ENCODE measurements at places on chromosomes 7 and 10.

DNA sequence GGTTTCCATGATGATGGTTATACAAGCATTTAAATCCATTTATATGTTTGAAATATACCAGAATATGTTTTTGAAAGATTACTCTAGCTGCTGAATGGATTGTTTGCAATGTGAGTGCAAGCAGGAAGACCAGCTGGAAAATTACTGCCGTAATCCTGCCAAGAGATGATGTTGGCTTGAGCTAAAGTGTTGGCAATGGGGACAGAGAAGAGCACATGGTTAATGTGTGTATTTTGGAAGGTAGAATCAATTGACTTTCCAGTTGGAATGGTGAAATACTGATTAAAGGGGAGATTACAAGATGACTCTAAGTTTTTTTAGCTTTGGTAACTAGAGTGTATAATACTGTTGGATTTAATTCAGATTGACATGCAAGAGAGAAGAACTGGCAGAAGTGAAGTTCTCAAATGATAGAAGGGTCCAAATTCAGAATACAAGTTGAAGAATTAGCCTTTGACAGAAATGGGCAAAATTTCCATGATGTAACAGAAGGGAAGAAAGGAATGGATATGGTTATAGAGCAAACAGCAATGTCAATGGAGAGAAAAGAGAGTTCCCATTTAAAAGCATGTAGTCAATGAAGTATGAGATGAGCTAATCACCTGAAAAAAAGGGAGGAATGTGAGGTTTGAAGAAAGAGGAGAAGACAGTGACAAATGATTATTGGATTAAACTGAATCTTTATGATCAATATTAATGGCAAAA, 422.0 kb downstream of the CDC14C start:
- DNase-seq: no peak

GRCh38 chr7:108406222-108406890, 49.9 kb downstream of the NRCAM start:
- DNase-seq: no peak

DNA sequence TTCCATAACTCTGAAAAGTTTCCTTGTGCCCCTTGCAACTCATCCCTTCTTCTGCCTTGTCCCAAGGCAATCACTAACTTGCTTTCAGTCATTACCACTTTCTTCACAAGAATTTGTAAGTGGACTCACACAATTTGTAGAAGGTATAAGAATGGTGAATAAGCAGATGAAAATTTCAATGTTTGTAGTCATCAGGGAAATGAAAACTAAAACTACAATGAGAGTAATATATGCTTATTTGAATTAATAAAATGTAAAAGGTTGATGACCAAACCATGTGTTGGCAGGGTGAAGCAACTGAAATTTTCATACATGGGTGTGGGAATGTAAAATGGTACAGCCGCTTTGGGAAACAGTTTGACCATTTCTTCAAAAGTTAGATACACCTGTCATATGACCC, 79.7 kb downstream of the GNAT3 start:
- no peak for DNase-seq

GRCh38 chr7:128066395-128066794, 35.2 kb upstream of the LRRC4 start:
- DNase-seq: no peak

DNA sequence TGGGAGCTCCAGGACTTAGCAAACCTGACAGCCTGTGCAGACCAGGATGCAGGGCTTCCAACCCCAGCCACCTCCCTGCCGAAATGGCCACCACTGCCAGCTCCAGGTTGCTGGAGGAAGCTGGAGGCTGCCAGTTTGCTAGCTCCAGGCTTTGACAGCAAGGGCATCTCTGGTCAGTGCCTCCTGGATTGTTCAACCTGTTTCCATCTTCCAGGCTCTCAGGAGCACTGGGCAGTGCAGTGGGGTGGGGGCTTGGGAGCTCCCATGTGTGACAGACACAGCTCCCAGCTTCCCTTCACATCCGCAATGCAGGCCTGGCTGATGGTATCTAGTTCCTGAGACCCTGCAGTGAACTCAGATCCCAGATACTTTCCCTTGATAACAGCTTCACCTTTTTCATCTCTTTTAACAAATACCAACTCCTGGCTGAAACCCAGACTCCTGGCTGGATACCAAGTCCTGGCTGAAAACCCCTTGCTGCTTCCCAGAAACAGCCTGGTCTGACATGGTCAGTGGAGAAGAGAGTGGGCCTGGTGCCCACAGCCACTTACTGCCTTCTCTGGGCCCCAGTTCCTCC, 20.8 kb upstream of the RET start:
- no peak for DNase-seq

DNA sequence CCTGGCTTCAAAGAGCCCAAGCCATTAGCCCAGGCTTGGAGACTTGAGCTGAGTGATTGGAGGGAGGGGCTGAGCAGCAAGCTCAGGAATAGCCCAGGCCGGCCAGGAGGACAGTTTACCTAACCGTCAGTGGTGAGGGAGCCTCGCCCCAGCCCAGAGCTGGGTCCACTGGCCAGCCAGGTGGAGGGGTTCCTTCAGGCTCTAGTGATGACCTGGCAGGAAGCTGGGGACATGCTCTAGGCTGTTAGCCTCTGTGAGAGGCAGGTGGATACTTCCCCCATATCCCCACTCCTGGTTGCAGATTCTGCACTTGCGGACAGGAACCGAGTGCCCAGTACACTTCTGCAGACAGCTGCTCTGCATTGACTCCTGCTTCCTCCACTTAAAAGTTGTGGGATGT, 61.2 kb upstream of the ANTXRL start:
- no peak for DNase-seq

DNA sequence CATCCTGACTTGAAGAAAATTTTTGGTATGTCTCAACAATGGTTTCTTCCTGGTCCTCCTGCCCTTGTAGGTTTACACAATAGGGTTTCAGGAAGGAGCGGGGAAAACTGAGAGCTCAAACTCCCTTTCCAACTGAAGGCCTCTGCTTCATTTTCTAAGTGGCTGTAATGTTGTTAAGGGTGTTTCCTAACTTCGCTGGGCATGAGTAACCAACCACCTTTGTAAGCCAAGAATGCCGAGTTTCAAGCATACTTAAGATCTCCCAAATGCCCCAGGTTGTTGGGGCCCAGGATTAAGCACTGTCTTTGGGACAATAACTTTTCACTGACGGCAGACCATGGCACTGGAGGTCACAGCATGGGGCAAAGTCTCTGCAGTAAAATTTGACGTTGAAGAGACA, 33.6 kb upstream of the DRGX start:
- DNase-seq: no peak

- no peak for DNase-seq
These were observed 156.7 kb upstream of the BET1 start for GRCh38 chr7:94160719-94161435.

DNA sequence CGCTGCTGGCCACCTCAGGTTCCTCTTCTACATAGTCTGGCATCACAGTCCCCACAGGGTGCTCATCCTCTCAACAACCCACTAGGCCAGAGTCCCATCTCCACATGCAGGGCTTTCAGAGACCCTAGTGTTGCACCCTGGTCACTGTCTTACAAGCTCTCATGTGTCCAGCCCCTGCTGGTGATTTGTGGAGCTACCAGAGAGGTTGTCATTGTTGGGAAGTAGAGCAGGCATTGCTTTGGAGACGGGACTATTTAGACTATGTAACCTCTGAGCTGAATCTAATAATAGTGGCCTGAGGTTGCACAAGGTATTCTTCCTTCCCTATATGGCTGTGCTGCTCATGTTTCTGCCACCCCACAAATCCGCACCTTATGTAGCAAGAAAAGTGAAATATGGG, 135.3 kb upstream of the VWC2 start:
- DNase-seq: no peak

- DNase-seq: no peak
These were observed 50.6 kb upstream of the MTURN start for GRCh38 chr7:30084212-30084611.

- DNase-seq: no peak
These were observed 1021.3 kb downstream of the XPNPEP1 start for GRCh38 chr10:108901781-108902618.

GRCh38 chr10:97729014-97729413, 7.9 kb upstream of the ZFYVE27 start:
- DNase-seq: no peak

GRCh38 chr7:140003913-140004382, 58.8 kb downstream of the PARP12 start:
- no peak for DNase-seq

DNA sequence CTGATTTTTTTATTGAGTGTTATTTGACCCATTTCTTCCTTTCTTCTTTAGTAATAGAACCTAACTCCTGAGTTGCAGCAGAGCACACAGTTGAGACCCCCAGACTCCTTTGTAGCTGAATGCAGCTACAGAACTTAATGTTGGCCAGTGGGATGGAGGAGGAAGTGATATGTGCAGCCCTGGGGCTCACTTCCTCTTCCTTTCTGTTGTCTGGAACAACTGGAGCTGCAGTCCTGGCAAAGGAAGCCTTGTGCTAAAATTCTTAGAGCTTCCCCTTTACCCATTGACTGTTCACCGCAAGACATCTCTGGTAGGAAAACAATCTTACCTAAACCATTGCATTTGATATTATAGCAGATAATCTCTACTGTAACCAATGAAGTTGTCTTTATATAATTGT, 86.6 kb downstream of the ITGB8 start:
- no peak for DNase-seq

GRCh38 chr7:95317546-95317945, 6.8 kb downstream of the PON1 start:
- DNase-seq: no peak

DNA sequence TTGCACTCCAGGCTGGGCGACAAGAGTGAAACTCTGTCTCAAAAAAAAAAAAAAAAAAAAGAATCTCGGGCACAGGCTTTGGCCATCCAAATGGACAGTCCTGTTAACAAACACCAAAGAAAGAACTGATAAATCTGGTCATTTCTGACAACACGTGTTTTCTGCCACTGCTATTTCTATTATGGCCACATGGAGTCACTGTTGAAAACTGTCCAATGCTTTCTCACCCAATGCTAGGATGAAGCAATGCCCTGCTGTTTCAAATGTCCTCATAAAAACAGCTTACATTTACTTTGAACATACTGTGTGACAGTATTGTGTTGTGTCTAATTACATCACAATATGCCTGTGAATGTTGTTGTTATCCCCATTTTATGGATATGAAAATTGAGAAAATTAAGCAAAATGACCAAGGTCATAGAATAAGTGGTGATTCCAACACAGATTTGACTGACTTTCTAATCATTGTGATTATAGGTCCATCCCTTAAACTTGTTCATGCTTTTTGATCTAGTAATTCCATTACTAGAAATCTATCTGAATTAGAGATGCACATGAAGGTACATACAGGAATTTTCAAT, 19.9 kb upstream of the MAP3K8 start:
- DNase-seq: no peak

DNA sequence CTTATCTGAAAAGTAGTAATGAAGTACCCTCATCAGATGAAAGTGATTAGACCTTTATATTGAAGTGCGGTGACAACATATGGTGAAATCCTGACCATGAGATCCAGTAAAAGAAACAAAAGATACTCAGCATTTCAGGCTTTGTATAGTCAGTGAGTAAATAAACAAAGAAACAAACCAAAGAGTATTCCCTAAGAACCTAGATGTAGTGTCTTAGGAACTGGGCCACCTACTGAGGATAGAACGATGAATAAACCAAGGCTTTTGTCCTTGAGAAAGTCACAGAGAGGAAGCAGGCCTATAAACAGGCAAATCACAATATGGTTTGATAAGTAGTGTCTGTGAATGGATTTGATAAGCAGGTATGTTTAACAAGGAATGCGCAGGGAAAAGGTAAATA, 46.2 kb downstream of the ZNF277 start:
- DNase-seq: no peak

DNA sequence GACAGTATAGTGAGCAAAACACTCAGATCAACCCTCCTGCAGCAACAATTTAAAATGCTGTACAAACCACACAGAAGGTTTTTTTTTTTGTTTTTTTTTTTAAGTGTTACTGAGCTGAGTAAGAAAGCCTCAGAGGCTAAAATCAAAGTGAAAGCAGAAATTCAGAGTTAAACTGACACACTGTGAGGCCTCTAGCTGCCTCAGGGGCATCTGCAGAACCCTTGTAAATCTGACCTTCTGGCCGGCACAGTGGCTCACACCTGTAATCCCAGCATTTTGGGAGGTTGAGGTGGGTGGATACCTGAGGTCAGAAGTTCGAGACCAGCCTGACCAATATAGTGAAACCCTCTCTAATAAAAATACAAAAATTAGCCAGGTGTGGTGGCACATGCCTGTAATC, 7.4 kb upstream of the GNA12 start:
- no peak for DNase-seq

- no peak for DNase-seq
These were observed 51.1 kb upstream of the PPP1R3C start for GRCh38 chr10:91683975-91684374.

GRCh38 chr7:113282875-113283274, 164.5 kb upstream of the SMIM30 start:
- DNase-seq: no peak

DNA sequence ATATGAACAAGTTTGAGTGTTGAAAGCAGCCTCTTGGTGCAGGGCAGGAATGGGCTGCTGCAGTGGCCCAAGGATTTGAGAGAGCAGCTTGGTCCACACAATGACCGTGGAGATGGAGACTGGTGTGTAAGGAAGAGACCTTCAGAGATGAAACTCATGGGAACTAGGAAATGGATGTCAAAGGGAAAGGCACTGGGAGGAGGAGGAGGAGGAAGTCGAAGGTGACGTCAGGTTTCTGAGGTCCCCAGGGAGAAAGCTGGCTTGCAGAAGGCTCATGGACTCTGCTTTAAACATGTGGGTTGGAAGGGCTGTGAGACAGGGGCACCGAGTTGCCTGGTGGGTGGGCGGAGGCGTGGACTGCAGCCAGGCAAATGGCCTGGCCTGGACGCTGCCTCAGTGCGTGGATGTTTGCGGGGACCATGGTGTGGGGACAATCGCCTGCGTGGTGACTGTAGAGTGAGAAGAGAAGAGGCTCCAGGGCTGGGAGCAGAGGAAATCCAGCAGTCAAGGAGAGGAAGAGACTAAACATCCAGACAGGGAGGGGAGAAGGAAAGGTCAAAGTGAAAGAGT, 14.6 kb downstream of the C10orf71 start:
- DNase-seq: no peak

DNA sequence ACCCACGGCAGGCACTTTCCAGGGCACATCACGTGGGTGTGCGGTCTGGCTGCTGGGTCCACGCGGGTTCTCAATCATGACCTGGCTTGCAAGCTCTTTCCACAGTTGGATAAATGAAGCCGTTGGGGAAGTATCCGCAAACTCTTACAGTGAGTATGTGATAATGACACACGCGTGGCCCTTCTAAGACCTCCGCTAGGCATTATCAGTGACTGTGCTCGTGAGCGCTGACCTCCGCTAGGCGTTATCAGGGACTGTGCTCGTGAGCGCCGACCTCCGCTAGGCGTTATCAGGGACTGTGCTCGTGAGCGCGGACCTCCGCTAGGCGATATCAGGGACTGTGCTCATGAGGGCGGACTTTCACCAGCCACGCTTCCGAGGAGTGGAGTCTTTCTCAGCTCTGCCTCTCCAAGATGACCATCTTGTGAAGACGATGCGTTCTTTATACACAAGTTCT, 107.0 kb downstream of the WDR37 start:
- DNase-seq: no peak
